A549 treated with GW870086 at 1 μM for 4 hours (cell line): ENCODE measurements at places on chromosomes 2 and 18. TPM values are rescaled to one million over a fixed set of nuclear protein-coding genes. Genes with fewer than 3 reads are reported as not detected.

FOXD4L1 gene
- total RNA-seq, result 0.24 to 0.56 TPM (median 0.30 TPM) in 5 replicates

HOXD12 gene
- total RNA-seq, result not detected in 5 replicates

OST4 gene
- 525 to 622 TPM (median 552 TPM) in 5 replicates for total RNA-seq

SPDYA gene
- 0.08 to 0.47 TPM (median 0.24 TPM) in 5 replicates for total RNA-seq

FIGN gene
- 1.5 to 2.2 TPM (median 2.0 TPM) in 5 replicates for total RNA-seq

IL1B gene
- total RNA-seq, result 0.13 to 0.22 TPM (median 0.14 TPM) in 5 replicates

VWC2L gene
- not detected in 5 replicates for total RNA-seq

IL36RN gene
- total RNA-seq, result 0.05 to 0.08 TPM (median 0.05 TPM) in 3 of 5 replicates, not detected in the others

KYNU gene
- total RNA-seq, result 256 to 305 TPM (median 269 TPM) in 5 replicates

AQP12B gene
- total RNA-seq, result not detected in 5 replicates

FNDC4 gene
- 3.5 to 6.2 TPM (median 4.0 TPM) in 5 replicates for total RNA-seq

IL37 gene
- total RNA-seq, result not detected in 5 replicates

TSPYL6 gene
- total RNA-seq, result not detected in 5 replicates

ACMSD gene
- not detected in 5 replicates for total RNA-seq

SFTPB gene
- total RNA-seq, result 0.09 to 0.29 TPM (median 0.21 TPM) in 4 of 5 replicates, not detected in the other

HOXD9 gene
- 0.78 to 1.7 TPM (median 1.2 TPM) in 5 replicates for total RNA-seq

CREG2 gene
- 7.5 to 16.5 TPM (median 13.6 TPM) in 5 replicates for total RNA-seq

C18orf54 gene
- 1.6 to 3.4 TPM (median 2.6 TPM) in 5 replicates for total RNA-seq

IGFBP2 gene
- 65.5 to 93.5 TPM (median 92.1 TPM) in 5 replicates for total RNA-seq

CPLX4 gene
- not detected in 5 replicates for total RNA-seq

SNTG2 gene
- total RNA-seq, result not detected in 5 replicates

MAP3K19 gene
- total RNA-seq, result not detected in 5 replicates
